ENCODE measurements at places on chromosomes 1 and 21.

- DNase-seq, result no peak
These were observed 10.7 kb downstream of the RNU5D-1 start for GRCh38 chr1:44720281-44720680.

DNA sequence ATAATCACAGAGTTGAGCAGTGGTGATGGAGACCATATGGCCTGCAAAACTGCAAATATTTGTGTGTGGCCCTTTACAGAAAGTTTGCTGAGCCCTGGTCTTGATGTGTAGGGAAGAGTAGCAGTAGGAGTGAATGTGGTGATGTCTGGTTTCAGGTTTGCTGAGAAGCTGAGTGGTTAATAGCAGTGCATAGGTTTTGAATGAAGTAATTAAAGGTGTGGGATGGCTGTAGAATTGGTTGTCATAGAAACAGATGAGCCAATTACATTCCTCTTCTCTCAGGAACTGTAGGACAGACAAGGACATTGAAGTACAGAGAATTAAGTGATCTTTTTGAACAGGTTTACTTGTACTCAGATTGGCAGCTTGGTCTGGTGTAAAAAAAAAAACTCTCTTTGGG is 37.4 kb downstream of the PRDM2 start:
- no peak for DNase-seq

GRCh38 chr21:43658769-43659135 is 536 bp downstream of the HSF2BP start:
- DNase-seq, result no peak

GRCh38 chr1:225603538-225604354 is 49.2 kb downstream of the ENAH start:
- peak; percentile 44 for DNase-seq

DNA sequence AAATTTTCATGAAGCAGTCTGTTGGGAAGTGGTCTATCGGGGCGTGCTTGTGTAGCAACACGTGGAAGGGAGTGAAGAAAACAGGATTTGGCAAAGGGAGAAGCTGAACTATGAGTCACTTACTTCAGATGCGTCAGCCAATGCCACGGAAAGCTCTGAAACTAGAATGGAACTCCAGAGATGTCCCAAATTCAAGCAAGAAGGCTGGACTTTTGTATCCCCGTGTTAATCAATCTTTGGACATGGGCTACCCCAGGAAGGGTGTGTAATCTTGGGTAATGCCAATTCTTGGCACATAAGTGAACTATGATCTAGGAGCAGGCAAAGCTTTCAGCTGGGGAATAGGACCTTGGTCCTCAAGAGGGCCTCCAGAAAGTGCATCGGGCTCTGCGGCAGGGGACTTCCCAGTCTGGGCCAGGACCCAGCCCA is 102.6 kb downstream of the ADSS2 start:
- DNase-seq, result no peak

DNA sequence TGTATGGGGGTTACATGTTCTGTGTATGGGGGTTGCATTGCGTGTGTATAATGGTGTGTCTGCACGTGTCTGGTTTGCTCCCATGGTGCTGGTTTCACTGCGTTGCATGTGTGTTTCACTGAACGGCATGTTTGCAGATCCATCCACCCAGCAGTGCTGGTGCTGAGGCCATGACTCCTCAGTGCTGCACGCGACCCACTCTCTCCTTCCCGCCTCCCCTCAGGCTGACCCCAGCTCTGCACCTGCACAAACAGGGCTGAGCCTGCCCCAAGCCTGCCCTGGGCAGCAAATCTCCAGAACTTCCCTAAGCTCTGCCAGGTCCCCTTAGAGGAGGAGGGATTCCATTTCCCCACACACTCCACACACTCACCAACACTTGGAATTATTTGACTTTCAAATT is 18.7 kb downstream of the ACTRT2 start:
- DNase-seq, result no peak

DNA sequence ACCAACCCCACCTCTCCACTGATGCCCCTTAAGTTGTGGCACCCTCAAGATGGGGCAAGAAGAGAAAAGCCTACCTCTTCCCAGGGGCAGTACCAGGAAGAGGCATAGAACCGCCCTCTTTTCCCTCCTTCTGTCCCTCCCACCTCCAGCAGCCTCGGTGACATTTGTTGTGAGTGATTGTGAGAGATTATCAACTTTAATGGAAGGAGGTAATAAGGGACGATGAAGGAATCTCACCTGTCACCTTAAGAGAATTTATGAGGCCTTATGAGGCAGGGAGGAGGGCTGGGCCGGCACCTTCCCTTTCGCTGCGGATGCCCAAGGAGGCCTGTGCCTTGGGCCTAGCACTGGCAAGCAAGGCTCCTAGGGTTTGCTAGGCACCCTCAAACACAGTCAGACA is 1.4 kb upstream of the ADGRB2 start:
- DNase-seq, result no peak

DNA sequence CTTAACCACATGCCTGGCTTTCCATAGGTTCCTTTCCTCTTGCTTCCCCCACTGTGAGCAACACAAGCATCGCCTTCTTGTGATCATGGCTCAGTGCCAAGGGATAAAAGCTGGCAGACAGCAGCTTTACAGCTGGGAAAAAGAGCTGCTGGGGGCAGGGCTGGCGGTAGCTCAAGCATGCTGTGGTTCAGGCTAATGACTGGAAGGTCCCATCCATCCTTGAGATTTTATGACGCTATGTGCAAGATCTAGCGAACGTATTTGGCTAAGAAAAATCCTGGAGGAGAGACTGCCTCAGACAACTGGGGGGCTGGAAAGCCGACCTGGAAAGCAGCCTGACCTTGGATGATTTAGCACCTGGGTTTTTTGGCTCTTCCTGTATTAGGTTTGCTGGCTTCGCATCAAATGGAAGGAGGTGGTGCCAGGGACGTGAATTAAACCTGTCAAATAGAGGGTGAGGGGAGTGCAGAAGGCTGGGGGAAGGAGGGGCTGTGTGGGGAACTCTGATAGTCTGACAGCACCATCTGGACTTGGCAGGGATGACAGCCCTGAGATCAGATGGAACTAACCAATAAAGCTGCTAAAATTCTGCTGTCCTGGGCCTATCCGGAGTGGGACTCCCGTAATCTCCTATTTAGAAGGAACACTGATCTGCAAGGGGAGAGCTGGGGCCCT is 34.8 kb downstream of the ZMYND12 start:
- no peak for DNase-seq

GRCh38 chr1:47559944-47560695 is 122.3 kb downstream of the FOXD2 start:
- peak; percentile 60 for DNase-seq

DNA sequence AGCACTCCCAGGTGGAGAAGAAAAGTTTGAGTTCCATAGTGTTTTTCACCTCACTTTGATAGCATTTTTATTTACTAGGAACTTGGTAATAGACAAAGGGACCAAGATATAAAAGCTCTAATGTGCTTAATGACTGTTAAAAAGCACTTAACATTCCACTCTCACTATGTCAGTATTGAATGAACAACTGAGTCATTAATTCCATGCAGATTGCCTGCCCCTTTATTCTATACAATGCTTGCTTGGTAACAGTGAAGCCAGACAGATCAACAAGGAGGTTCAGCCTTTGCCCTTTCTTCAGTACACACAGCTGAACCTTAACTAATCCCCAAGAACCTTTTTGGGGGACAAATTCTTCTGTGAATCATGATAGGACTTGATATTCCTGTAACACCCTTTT is 425.5 kb downstream of the NUF2 start:
- DNase-seq, result no peak

DNA sequence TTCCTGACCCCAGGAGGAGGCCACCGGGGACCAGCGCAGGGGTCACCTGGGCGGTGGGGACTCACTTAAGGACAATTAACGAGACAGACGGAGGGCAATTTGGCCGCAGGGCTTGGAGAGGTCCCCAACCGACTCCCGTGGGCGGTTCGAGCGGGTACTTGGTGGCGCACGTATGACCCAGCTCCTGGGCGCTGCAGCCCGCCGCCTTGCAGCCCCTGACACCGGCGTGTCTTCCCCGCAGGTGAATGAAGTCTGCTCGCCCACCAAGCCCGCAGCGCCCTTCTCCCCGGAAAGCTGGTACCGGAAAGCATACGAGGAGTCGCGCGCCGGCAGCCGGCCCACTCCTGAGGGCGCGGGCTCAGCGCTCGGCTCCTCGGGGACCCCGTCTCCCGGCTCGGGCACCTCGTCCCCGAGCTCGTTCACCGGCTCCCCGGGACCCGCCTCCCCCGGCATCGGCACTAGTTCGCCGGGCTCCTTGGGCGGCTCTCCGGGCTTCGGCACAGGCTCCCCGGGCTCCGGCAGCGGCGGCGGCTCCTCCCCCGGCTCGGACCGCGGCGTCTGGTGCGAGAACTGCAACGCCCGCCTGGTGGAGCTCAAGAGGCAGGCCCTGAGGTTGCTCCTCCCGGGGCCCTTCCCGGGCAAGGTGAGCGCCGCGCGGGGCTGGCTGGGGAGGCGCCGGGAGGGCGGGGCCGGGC is 1.4 kb downstream of the KIF26B start:
- DNase-seq, result peak; percentile 96

DNA sequence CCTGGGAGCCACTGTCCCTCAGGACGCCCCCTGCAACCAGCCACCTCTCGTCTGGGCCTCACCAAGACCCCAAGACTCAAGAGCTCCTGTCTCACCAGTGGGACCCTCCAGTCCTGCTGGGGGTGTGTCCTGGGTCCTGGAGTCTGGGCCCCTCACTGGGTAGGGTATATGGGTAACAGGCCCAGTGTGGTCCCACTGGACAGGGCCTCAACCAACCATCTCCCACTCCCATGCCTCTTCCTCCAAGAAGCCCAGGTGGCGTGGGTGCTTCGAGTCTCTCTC is 725 bp upstream of the VWA1 start:
- DNase-seq, result no peak

DNA sequence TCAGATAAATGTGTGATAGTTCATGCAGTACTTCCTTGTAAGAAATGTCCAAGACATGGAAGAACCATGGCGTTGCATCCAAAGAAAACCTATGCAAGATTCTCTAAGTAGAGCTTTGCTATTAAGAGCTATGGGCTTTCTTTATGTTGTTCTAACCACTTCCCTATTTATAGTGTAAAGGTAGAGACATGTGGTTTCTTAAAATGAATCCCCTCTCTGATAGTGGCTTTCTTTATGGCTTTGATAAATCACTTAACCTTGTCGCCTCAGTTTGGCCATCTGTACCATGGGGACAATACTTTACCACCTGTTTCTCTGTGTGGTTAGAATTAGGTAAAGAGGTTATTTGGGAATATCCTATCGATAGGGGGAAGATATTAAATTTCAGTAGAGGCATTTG is 305.5 kb downstream of the NFIA start:
- DNase-seq, result no peak

DNA sequence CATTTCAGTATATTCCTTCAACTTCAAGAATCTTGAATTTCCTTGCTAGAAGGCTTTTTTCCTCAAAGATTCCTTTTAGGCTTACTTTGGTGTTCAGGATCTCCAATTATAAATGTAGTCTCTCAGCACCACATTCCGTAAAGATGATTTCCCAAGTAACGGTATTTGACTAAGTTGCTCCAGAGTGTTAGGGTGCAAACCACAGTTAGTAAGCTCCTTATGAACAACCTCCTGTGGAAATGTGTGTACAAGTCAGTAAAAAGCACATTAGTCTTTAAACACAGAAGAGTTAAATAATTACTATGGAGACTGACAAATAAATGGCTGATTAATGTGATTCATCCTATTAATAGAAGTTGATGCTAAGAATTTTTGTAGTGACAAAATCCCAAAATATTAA is 10.3 kb downstream of the DONSON start:
- no peak for DNase-seq

GRCh38 chr21:38467911-38468310 is 30.4 kb downstream of the ERG start:
- DNase-seq, result no peak

GRCh38 chr1:14522926-14523241 is 75.6 kb upstream of the KAZN start:
- no peak for DNase-seq

DNA sequence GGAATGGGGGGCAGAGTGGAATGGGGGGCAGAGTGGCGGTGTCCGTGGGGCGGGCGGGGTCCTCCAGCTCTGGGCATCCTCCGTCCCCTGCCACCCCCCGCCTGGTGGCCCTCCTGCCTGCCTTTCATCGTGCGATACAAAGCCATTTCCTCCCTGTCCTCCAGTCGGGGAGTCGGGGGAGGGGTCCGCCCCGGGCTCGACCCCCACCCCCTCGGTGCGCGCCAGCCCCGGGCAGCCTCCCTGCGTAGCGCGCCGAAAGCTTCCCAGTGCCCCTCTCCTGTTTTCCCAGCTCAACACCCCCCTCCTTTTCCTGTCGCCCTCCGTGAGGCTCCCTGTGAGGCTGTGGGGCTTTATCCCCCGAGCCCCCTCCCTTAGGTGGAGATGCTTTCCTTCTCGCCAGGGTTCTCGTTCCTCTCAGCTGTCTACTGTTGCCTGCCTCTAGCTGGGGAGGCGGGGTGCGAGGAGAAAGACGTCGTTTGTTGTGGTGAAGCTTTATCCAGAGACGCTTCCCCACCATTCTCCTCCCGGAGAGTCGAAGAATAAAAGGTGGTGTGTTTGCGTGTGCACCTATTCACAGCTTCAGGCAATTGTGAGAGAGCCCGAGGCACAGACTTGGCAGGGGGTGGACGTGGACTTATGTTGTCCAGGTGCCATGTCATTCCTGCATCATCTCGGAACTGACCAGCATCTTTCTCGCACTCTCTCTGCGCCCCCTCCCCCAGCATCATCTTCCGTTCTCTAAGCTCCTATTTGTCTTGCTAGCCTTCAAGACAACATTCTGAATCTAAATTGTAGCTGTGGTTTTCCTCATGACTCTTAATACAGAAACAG is 848 bp downstream of the DNM3 start:
- DNase-seq, result peak; percentile 34

- peak; percentile 53 for DNase-seq
These were observed 21.8 kb downstream of the RSPH1 start for GRCh38 chr21:42474043-42474831.

DNA sequence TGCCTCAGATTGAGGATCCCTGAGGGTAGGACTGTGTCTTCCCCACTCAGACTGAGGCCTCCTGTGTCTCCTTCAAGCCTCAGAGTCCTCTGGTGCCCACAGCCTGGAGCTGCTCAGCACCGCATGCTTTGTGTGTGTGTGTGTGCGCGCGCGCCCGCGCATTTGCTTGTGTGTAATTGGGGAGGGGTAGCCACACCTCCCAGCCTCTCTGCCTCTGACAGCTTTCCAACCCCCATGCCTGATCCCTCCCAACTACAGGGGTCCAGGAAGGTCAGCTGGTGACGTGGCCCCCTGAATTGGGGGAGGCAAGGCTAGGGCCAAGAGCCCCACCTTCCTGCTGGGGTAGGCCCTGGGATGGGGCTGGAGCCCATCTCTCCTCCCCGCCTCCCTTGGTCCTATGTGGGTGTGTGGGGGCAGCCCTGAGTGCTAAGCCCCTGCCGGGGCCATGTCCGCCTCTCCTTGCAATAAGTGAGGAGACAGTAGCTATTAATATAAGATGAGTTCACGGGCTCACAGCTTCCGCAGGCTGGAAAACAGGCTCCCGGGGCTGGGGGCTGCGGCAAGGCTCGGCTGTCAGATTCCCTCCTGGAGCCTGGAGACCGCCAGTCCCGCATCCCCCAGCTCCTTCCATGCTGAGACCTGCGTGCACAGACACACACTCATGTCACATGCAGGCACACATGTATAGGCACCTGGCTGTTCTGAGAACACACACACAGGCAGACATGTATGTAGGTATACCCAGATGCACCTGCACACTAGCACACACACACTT is 7.0 kb downstream of the GPR3 start:
- DNase-seq, result no peak

Data from HuH-7 (cell line).